Chondrocyte (in vitro differentiated cells): ENCODE measurements at places on chromosomes 12 and 14.

DNA sequence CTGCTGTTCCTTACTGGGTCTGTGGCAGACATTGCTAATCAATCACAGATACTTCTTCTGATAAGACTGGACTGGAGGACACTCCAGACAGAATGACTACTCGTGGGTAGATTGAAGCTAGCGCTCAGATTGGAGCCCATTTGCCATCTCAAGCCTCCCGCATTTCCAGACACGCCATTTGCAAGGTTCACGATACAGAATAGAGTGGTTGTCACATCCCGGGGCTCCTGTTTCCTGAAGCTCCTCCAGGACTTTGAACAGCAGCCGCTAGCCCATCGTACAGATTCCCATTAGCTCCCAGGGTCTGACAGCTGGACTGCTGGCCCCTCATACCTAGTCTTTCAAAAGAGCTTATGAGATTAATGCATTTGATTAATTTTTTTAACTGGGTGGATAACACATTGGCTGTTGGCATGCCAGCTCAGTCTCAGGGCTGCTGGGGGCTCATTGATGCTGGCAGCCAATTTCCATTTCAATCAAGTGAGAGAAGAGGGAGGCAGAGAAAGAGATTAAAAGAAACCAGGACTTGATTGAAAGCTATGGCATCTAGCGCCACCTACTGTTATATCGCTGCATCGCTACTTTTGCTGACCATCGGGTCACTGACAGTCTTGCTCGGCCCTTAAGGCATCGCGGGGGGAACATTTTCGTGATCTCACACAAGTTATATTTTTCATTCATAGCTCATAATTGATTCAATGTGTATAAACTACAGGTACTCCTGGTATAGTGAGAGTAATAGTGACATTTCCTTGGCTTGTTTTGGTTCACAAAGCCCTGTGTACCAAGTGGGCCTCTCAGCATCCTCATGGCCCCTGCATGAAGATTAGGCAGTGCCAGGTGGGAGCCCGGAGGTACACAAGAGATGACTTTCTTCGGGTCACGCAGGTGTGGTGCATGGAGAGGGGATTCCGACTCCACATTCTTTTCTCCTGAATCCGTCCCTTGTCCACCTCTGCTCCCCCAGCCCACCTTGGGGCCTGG lies 78.6 kb downstream of the CCDC60 start:
- no peak for DNase-seq

- DNase-seq = no peak
Measured at GRCh38 chr14:88729159-88729558, 63.6 kb downstream of the EML5 start.

DNA sequence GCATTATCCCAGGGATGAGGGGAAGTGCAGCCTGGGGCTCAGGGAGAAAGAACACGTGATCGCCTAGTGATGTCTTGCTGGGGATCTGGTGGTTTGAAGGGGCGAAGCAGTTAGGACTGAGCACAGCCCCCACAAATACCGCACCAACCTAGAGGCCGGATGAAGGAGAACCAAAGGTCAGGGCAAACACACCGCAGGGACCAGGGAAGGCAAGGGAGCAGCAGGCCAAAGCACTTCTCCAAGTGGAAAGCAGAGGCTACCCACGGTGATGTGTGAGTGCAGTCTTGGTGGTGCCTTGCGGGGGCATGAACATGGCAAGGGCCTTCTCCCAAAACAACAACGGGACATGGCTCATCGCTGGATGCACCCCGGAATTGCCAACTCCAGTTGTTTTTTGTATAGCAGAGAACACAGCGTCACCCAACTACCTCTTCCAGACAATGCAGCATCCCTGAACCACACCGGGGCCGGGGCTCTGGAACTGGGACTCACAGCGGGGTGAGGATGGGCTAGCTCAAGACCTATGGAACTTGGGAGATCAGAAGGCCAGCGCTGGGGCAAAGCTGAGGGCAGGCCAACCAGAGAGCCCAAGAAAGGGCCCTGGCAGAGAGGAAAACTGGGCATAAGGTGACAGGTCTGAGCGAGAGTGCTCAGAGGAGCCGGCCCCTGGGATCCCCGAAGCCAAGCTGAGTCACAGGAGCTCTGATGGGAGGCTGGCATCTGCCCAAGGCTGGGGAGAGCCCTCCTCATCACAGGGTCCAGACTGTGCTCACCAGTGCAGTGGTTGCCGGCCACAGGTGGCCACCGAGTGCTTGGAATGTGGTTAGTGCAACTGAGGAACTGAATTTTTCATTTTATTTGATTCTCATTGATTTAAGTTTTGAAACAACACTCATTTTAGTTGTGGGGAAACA lies 11.1 kb downstream of the GALNT16 start:
- DNase-seq = no peak

DNA sequence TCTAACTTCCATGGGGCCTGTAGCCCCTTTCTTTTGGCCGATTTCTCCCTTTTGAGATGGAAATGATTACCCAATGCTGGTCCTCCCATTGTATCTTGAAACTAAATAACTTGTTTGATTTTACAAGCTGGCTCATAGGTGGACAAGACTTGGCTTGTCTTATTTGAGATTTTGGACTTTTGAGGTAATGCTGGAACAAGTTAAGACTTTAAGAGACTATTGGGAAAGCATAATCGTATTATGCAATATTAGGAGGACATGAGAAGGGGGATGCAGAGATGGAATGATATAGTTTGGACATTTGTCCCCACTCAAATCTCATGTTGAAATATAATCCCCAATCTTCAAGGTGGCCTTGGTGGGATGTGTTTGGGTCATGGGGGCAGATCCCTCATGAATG lies 49.2 kb upstream of the LYZ start:
- no peak for DNase-seq

GRCh38 chr14:75514673-75515628 lies 7.3 kb upstream of the BATF start:
- no peak for DNase-seq

GRCh38 chr12:8816448-8817050 lies 5.9 kb upstream of the A2ML1 start:
- no peak for DNase-seq

DNA sequence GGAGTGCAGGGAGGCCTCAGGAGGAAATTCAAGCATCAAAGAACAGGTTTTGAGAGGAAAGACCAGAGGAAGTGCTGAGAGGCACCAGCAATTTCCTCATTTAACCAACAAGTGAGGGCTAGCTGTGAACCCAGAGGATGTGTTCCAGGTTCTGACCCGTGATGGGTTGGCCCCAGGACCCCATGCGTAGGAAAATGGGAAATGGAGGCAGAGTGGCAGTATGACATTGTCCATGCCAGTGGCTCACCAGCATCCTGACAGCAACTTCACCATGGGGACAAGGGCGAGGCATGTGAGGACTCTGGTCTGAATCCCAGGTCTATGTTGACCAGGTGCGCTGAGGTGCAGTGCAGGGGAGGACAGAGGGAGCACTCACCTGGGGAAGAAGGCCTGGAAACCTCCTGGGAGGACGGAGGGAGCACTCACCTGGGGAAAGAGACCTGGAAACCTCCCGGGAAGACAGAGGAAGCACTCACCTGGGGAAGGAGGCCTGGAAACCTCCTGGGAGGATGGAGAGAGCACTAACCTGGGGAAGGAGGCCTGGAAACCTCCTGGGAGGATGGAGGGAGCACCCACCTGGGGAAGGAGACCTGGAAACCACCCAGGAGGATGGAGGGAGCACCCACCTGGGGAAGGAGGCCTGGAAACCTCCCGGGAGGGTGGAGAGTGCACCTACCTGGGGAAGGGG lies 6.7 kb upstream of the CACNA2D4 start:
- no peak for DNase-seq

GRCh38 chr12:30792648-30793499 lies 38.1 kb upstream of the CAPRIN2 start:
- no peak for DNase-seq

DNA sequence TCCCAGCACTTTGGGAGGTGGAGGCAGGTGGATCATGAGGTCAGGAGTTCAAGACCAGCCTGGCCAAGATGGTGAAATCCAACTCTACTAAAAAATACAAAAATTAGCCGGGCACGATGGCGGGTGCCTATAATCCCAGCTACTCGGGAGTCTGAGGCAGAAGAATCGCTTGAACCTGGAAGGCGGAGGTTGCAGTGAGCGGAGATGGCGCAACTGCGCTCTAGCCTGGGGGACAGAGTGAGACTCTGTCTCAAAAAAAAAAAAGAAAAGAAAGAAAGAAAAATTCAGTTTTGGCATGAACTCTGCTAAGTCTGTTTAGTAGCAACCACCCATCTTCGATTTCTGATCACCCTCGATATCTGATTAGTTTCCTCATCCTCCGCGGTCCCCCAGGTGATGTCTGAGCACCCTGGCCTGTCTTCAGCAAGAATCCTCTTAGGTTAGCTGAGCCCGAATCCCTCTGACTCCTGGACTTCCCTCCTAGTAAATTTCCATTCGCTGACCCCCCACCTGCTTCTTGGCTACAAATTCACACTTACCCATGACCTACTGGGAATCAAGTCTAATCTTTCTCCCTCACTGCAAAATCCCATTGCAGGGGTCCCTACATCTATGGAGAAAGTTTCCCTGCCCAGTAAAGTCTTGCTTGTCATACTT lies 879 bp upstream of the HSPB8 start:
- no peak for DNase-seq

DNA sequence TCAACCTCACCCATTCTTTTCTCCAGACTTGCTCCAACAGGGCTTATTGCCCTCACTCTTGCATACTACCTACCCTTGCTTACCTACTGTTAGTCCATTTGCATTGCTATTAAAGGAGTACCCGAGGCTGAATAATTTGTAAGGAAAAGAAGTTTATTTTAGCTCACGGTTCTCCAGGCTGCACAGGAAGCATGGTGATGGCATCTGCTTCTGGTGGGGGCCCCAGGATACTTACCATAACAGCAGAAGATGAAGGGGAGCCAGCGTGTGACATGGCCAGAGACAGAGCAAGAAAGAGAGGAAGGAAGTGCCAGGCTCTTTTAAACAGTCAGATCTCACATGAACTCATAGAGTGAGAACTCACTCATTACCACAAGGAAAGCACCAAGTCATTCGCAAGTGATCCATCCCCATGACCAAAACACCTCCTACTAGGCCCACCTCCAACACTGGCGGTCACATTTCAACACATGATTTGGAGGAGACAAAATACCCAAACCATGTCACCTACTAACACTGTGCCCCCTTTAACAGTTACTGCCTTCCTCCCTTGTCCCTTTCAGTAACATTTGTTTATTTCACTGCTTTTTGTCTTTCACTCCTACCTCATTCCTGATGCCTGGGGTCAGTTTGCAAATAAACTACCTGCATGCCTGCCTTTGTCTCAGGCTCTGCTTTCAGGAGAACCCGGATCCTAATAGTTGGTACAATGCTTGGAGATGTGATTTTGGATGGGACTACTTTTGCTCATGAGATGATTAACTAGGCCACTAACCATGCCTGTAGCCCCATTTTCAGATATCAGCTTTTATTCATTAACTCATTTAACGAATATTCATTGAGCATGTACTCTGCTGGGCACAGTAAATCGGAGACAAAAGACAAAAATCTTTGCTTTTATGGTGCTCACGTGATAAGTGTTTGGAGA lies 41.6 kb upstream of the CSRP2 start:
- DNase-seq = no peak

DNA sequence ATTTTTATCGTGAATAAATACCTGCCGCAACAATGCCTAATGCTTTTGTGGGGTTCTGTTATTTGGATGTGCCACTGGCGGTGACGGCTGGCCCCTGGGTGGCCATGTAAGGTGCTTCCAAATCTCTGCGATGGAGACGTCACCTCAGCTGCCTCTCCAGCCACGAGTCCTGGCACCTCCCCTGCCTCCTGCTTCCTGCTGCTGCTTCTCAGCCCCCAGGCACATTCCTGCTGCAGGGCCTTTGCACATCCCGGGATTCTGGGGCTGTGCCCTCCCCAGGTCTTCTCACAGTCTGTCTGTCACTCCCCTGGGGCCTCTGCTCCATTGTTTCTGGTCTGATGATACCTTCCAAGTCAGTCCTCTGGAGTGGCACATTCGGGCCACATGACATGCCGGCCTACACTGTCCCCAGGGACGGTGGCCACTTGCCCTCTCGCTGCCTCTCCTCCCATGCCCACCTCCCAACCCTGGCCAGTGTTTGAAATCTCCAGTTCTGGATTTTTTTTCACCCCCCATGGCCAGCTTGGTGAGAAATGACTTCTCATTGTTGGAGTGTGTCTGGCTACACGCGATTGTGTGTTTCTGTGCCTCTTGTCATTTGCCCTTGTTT lies 151.8 kb downstream of the KIF26A start:
- peak; percentile 58 for DNase-seq

DNA sequence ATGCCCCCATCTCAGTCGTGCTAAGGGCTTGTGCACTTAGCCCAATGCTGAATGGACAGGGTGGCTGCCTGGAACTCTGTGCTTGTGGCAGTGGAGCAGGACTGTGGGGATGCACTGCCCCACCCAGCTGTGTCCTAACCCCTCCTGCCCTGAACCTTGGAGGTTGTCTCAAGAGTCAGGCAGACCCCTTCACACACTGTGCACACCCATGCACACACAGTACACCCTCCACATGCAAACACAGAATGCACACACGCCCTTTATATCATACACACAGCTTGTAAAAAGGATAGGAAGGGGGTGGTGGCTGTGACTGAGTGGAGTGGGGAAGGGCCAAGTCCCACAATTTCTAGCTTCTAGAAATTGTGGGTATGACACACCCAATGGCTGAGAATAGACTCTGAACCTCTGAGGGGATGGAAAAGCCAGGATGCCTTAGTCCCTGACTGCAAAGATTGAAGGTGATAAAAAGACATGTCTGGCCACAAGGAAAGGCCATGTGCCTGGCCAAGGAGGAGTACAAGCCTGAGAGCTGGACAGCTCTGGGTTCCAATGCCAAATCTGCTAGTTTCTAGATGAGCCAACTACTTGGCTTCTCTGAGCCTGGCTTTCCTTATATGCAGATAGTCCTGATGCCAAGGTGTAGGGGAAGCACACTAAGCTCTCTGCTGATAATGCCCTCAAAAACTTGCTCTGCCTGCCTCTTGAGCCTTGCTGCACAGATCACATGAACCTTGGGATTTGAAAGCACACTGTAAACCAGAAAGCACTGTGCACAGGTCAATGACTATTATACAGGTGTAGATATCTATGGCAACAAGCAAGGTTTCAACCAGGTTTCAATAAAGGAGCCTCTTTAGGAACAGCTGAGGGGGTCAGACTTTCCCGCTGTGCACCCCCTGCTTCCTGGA lies 8.4 kb downstream of the KRT8 start:
- no peak for DNase-seq

DNA sequence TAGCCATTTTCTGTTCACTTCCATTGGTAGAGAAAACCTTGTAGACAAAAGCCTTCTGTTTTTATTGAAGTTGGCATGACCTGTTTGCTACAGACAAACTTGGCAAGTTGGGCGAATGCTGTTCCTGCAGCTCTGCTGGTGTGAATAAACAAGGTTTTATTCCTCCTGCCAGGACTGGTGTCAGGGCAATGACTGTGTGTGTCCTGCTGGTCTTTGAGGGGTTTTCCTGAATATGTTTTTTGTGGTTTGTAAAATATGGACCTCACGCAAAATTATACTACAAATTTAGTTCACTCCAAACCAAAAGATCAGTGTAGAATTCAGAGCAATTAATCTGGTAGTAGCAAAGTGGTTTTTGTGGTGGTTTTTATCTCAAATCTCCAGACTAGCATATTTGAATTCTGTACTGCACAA lies 140.8 kb downstream of the ERC1 start:
- no peak for DNase-seq
